Lower leg skin (tissue), 4 donors: ENCODE measurements at places on chromosomes 5 and 9. TPM values are rescaled to one million over a fixed set of nuclear protein-coding genes. Genes with fewer than 3 reads are reported as not detected.

The IGIP gene
- total RNA-seq: 8.5 TPM

- DNase-seq: no peak
Observed at GRCh38 chr5:113103330-113103729, 126.7 kb downstream of the DCP2 start.

GRCh38 chr9:125513668-125514413, 193.2 kb downstream of the MAPKAP1 start:
- DNase-seq: no peak

GRCh38 chr9:935348-935965, 41.0 kb upstream of the DMRT3 start:
- DNase-seq: no peak

DNA sequence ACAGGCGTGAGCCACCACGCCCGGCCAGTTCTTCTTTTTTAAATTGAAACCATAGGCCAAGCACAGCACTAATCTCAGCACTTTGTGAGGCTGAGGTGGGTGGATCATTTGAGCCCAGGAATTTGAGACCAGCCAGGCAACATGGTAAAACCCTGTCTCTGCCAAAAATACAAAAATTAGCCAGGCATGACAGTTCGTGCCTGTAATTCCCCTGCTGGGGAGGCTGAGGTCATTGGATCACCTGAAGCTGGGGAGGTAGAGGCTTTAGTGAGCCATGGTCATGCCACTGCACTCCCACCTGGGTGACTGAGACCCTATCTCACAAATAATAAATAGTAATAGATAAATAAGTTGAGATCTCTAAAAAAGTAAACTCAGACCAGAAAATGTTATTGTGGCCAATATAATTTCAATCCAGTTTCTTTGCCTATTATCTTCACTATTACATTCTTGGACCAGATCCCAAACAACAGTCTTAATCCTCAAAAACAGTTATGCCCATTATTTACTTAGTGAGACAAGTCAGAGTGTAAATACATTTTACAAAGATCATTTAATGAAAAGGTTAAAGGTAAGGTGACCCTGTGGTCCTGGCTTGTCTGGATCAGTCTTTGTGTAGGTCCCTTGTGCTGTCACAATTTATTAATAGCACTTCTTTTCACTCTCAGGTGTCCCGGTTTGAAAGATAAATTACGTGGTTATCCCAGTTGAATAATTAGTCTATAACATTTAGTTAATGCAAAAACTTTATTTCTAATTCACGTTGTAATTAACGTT, 53.6 kb downstream of the RAB24 start:
- no peak for DNase-seq
